ENCODE measurements at places on chromosomes 12 and 14. TPM values are rescaled to one million over a fixed set of nuclear protein-coding genes. Genes with fewer than 3 reads are reported as not detected.
A peak's percentile ranks its signal among the peaks of the same experiment; 100 is the strongest.

Gene GLS2
- total RNA-seq = 4.8 TPM

Gene KRT71
- total RNA-seq = not detected

Gene PLEKHA5
- 88.5 TPM for total RNA-seq

Gene RIC8B
- total RNA-seq = 14.4 TPM

Gene PPP1R13B
- 66.6 TPM for total RNA-seq

Gene ZNF891
- 1.3 TPM for total RNA-seq

Gene DDX55
- total RNA-seq = 21.1 TPM

Gene GNG2
- 20.9 TPM for total RNA-seq

Gene NDUFA9
- total RNA-seq = 65.9 TPM

Gene SLC7A8
- total RNA-seq = 54.4 TPM

Gene OR6C74
- total RNA-seq = not detected

DNA sequence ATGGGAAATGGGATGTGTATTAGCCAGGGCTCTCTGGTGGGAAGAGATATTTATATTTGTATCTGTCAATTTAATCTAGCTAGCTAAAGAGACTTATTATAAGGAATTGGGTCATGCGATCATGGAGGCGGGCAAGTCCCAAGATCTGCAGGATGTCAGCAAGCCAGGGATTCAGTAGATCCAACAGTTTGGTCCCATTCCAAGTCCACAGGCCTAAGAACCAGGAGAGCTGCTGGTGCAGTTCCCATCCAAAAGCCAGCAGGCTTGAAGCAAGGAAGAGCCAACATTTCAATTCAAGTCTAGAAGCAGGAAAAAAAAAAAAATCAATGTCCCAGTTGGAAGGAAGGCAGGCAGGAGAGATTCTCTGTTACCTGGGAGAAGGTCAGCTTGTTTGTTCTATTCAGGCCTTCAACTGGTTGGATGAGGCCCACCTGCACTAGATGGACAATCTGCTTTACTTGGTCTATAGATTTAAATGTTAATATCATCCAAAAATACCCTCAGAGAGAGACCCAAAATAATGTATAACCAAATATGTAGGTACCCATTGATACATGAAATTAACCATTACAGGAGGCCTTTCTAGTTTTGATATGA lies 60.7 kb upstream of the BCAT1 start:
- no peak overlapping the region for H3K4me3 ChIP-seq
- DNase-seq = no peak
- H3K36me3 ChIP-seq = no peaks in the 10 kb centered on the region
- H3K4me1 ChIP-seq = no peaks in the 10 kb centered on the region
- H3K27me3 ChIP-seq = no peaks in the 10 kb centered on the region
- no peak overlapping the region for H3K27ac ChIP-seq

DNA sequence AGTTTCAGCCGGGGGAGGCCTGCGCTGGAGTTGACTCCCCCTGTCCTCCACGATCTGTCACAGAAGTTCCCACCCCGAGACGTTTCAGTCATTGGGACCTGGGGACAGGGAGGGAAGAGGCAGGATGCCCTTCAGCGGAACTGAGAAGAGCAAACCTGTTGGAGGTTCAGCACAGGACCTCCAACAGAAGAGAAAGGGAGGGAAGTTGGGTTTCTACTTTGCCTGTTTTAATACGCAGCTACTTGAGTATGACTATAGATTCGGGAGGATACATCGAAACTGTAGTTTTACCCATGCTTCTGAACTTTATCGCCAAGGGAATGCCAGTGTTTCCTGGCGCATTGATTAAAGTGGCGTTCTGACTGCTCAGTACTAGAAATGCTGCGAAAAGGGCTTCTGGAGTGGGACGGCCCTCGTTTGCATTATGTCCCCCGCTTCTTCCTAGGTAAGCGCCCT lies 2.3 kb upstream of the DUSP6 start:
- peak overlapping the region; percentile 99 for H3K27ac ChIP-seq
- H3K4me1 ChIP-seq = peaks cover 19% of the 10 kb centered on the region
- H3K27me3 ChIP-seq = no peaks in the 10 kb centered on the region
- no peak for DNase-seq
- no peaks in the 10 kb centered on the region for H3K36me3 ChIP-seq

DNA sequence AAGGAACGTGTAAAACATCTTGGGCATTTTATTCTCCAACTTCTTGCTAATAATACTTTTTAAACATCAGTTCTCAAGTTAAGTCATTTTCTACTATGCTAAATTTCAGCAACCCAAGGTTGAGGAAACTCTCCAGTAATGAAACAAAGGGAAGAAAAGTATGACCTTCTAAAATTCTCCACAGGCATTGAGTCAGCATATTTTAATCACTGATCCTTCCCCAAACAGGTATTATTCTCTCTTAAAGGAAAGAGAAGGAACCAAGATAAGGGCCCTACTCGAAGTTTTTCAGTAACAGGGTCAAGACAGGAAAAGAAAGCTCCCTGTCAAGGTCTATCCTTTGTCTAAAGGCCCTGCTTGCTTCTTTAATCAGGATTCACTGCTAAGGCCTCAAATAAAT lies 3.0 kb downstream of the KICS2 start:
- no peak overlapping the region for H3K27ac ChIP-seq
- H3K4me3 ChIP-seq = no peak overlapping the region
- peaks cover 4% of the 10 kb centered on the region for H3K4me1 ChIP-seq
- no peaks in the 10 kb centered on the region for H3K36me3 ChIP-seq

GRCh38 chr14:102784892-102785594 lies 7.8 kb downstream of the TRAF3 start:
- no peaks in the 10 kb centered on the region for H3K36me3 ChIP-seq
- no peak overlapping the region for H3K4me3 ChIP-seq
- DNase-seq = no peak
- H3K27me3 ChIP-seq = no peaks in the 10 kb centered on the region
- no peak overlapping the region for H3K27ac ChIP-seq

GRCh38 chr12:118827047-118827446 lies 154.3 kb upstream of the SRRM4 start:
- no peaks in the 10 kb centered on the region for H3K36me3 ChIP-seq
- no peaks in the 10 kb centered on the region for H3K4me1 ChIP-seq
- no peak overlapping the region for H3K4me3 ChIP-seq
- H3K27ac ChIP-seq = no peak overlapping the region

DNA sequence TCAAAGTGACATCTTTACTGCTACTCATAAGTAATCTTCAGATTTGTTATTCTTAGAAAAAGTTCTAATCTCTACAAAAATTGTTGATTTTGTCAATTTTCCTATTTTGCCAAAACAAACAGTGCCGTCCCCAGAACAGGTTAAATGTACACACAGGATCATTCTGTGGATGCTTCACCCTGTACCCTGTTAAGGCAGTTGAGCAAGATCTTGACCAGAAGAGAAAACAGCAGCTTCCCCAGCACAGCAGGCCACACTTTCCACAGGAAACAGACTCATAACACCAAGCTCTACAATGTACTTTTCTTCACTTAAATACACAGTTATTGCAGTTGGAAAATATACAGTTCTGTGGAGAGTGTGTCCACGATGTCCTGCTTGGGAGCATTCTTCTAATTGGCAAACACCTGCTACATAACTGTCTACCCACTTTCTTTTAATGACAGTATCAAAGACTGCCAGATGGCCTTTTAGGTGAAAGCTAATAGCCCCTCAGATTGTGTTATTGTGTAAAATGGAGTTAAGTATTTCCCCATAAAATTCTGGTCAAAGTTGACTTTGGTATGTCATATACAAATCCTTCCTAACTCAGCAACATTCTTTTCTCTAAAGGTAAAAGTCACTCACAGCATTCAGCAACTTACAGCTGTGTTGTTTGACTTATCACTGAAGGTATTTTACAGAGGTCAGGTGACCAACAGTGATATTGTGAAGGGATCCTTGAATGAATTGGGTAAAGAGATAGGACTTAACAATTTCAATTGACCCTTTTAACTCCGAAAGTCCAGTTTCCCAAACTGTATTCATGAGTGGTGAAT lies 77.0 kb downstream of the SEC23A start:
- H3K27ac ChIP-seq = no peak overlapping the region
- H3K4me1 ChIP-seq = no peaks in the 10 kb centered on the region
- H3K36me3 ChIP-seq = peaks cover 12% of the 10 kb centered on the region
- H3K4me3 ChIP-seq = no peak overlapping the region
- H3K27me3 ChIP-seq = no peaks in the 10 kb centered on the region

- H3K27me3 ChIP-seq = no peaks in the 10 kb centered on the region
- no peak overlapping the region for H3K4me3 ChIP-seq
- peak overlapping the region; percentile 94 for H3K27ac ChIP-seq
These were observed 45.4 kb downstream of the PSMA6 start for GRCh38 chr14:35337269-35338255.

- H3K27me3 ChIP-seq = no peaks in the 10 kb centered on the region
- H3K36me3 ChIP-seq = no peaks in the 10 kb centered on the region
- no peak for DNase-seq
- no peak overlapping the region for H3K27ac ChIP-seq
These were observed 7.6 kb downstream of the FIGNL2 start for GRCh38 chr12:51840966-51841365.

- H3K27me3 ChIP-seq = no peaks in the 10 kb centered on the region
- H3K27ac ChIP-seq = no peak overlapping the region
- DNase-seq = no peak
- H3K4me1 ChIP-seq = no peaks in the 10 kb centered on the region
- no peak overlapping the region for H3K4me3 ChIP-seq
These were observed 30.7 kb upstream of the OVCH1 start for GRCh38 chr12:29528161-29528560.

DNA sequence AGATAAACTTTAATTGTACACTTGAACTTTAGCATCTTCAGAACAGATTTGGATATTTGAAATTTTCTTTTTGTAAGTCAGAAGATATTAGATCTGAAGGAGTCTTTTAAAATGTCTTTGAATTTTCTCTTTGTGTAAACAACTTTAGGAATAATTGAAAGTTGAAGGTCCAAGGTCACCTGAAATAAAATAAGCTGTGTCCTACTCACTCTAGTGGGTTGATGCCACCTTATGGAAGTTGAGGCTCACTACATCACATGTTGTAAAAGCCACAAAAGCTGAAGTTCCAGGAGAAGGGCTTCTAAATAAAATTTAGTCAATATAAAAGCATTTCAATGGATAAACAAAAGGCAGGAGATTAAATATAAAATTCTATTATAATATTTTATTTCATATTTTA lies 122.0 kb upstream of the ATXN7L3B start:
- no peaks in the 10 kb centered on the region for H3K4me1 ChIP-seq
- DNase-seq = peak; percentile 23
- no peak overlapping the region for H3K27ac ChIP-seq
- no peaks in the 10 kb centered on the region for H3K27me3 ChIP-seq
- H3K36me3 ChIP-seq = no peaks in the 10 kb centered on the region

- H3K27ac ChIP-seq = no peak overlapping the region
- no peak overlapping the region for H3K4me3 ChIP-seq
- H3K36me3 ChIP-seq = no peaks in the 10 kb centered on the region
- DNase-seq = peak; percentile 34
- H3K27me3 ChIP-seq = no peaks in the 10 kb centered on the region
- H3K4me1 ChIP-seq = no peaks in the 10 kb centered on the region
These were observed 66.4 kb upstream of the FLRT2 start for GRCh38 chr14:85463512-85463911.

- no peak overlapping the region for H3K27ac ChIP-seq
- no peak for DNase-seq
- H3K36me3 ChIP-seq = peaks cover 4% of the 10 kb centered on the region
- no peak overlapping the region for H3K4me3 ChIP-seq
- H3K27me3 ChIP-seq = no peaks in the 10 kb centered on the region
- no peaks in the 10 kb centered on the region for H3K4me1 ChIP-seq
These were observed 57.9 kb upstream of the GPR68 start for GRCh38 chr14:91302391-91302790.

- H3K4me1 ChIP-seq = no peaks in the 10 kb centered on the region
- H3K4me3 ChIP-seq = no peak overlapping the region
- no peak for DNase-seq
- H3K27me3 ChIP-seq = no peaks in the 10 kb centered on the region
- no peaks in the 10 kb centered on the region for H3K36me3 ChIP-seq
- H3K27ac ChIP-seq = no peak overlapping the region
These were observed 255.2 kb downstream of the EMP1 start for GRCh38 chr12:13451776-13452175.

- no peak for DNase-seq
- no peaks in the 10 kb centered on the region for H3K4me1 ChIP-seq
- no peak overlapping the region for H3K27ac ChIP-seq
These were observed 9.8 kb downstream of the SNX6 start for GRCh38 chr14:34620115-34620514.

GRCh38 chr12:123363740-123364531 lies 711 bp downstream of the SBNO1 start:
- no peaks in the 10 kb centered on the region for H3K27me3 ChIP-seq
- peak overlapping the region; percentile 86 for H3K27ac ChIP-seq
- H3K4me3 ChIP-seq = peak overlapping the region; percentile 89
- DNase-seq = peak; percentile 22
- no peaks in the 10 kb centered on the region for H3K4me1 ChIP-seq

DNA sequence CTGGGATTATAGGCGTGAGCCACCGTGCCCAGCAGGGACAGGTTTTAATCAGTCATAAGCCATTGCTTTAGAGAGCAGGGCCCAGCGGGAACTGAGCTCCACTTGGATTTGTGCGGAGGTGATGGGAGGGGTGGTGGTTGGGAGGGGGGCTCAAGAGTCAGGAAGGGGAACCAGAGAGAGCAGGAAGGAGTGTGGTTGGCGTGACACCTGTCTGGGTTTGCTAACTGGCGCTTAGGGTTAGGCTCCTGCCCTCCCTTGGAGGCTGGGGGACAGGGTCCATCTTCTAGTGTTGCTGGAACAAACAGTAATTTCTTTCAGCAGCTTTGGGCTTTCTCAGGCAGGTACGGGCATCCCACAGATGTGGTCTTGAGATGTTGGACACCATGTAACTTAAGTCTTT lies 7.5 kb upstream of the ALDH2 start:
- H3K27me3 ChIP-seq = no peaks in the 10 kb centered on the region
- H3K27ac ChIP-seq = no peak overlapping the region
- H3K4me1 ChIP-seq = peaks cover 20% of the 10 kb centered on the region

DNA sequence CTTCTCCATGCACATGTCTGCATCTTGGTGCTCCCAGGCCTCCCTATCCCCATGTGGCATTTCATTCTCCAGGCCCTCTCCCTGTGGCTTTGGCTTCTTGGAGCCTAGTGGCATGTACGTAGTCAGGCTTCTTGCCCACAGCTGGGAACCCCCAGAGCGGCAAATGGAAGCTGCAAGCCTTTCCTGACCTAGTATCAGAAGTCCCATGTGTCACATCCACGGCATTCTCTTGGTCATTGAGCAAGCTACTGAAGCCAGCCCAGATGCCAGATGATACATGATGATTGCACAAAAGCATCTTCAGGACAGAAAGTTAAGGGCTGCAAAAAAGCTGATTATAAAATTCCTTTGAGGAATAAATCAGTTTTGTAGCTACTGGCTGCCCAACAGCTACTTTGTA lies 154.9 kb downstream of the PELI2 start:
- H3K4me3 ChIP-seq = no peak overlapping the region
- peaks cover 2% of the 10 kb centered on the region for H3K36me3 ChIP-seq
- H3K27me3 ChIP-seq = no peaks in the 10 kb centered on the region
- DNase-seq = no peak
- no peaks in the 10 kb centered on the region for H3K4me1 ChIP-seq

All from lung (tissue), 17 donors.